ENCODE measurements at places on chromosomes 7 and 10. TPM values are rescaled to one million over a fixed set of nuclear protein-coding genes. Genes with fewer than 3 reads are reported as not detected.

Gene ANKRD7
- not detected for total RNA-seq

Gene CPXM2
- 2.1 TPM for total RNA-seq

Gene SEMA3E
- total RNA-seq: not detected

Gene COMMD3
- 31.6 TPM for total RNA-seq

Gene CEP41
- 6.9 TPM for total RNA-seq
